ENCODE measurements at places on chromosomes 1 and 21.

- DNase-seq, result no peak
These were observed 732 bp downstream of the GREM2 start for GRCh38 chr1:240611228-240611618.

DNA sequence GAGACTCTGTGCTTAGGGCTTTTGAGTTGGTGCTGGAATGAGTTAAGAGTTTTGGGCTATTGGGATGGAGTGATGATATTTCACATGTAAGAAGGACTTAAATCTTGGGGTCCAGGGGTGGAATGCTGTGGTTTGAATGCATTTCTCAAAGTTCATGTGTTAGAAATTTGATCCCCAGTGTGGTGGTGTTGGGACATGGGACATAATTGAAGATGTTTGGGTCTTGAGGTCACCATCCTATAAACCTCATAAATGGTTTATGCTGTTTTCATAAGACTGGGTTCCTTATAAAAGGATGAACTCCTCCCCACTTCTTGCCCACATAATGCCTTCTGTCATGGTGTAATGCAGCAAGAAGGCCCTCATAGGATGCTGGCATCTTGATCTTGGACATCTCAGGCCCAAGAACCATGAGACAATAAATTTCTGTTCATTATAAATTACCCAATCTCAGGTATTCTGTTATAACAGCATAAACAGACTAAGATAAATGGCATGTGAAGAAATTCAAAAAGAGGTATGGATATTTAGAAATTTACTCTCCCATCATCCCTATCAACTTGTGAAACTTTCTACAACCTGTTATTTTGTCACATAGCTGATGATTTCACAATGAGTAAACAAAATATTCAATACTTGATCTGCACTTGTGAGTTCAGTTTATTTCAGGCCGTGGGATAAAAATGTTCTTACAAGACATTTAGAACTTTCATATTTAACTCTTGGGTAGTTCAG, 48.0 kb upstream of the NEK7 start:
- no peak for DNase-seq

DNA sequence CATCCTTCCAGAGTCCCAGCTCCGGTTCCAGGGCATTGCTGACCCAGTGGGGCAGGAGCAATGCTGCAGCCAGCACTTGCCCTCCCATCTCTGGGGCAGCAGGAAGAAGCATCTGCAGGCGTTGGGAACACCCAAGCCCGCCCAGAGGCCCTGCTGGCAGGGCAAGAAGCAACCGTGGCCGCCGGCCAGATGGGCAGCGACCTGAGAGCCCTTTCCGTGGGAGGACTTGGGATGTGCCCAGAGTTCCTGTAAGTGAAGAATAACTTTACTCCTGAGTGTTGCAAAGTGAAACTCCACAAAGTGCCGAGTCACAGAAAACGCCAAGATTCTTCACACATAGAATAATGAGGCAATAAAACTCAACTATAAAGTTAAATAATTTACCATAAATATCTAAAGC, 46.0 kb downstream of the GRIK3 start:
- no peak for DNase-seq

GRCh38 chr1:200872446-200873115, at the start of gene GPR25:
Gene GPR25, plus strand, starts transcription at chr1:200872981. Its CDS starts 57 bp downstream, at chr1:200873038.
- DNase-seq, result no peak

DNA sequence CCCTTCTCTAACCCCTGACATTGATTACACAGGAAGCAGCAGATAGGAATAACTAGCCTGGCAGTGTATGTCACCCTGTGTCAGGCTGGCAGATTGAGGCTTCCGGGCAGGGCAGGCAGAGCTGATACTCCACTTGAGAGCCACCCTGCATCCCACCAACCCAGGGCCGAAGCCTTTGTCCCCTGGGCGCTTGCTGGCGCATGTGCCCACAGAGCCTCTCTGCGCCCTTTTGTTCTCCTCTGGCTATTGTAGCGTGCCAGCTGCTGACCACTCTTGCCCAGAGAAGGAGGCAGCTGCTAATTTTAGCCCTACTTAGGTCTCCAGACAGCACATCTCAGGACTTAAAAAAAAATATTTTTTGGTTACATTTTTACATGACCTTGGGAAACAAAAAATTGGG, 304.9 kb downstream of the HHAT start:
- no peak for DNase-seq

All from IMR-90 (cell line).